ENCODE measurements at places on chromosomes 6 and 20.

- no peaks in the 10 kb centered on the region for H3K27me3 ChIP-seq
- DNase-seq = no peak
- H3K4me1 ChIP-seq = peaks cover 17% of the 10 kb centered on the region
- peak overlapping the region; percentile 61 for H3K27ac ChIP-seq
- H3K4me3 ChIP-seq = no peak overlapping the region
Observed at GRCh38 chr20:5862703-5863039, 87.7 kb downstream of the TRMT6 start.

DNA sequence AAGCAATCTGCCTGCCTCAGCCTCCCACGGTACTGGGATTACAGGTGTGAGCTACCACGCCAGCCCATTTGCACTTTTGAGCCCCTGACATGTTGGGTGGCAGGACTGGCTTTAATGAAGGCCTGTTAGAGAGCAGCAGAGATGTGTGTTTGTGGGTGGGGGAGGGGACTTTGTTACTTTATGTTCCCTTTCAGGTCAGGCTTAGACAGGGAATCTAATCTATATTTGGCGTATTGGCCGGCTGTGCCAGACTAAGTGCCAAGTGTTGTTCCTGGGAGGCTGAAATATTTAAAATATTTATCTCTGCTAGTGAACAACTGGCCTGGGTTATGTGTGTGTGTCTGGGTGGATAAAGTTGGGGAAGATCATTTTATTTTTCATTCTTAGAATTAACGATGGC is 6.1 kb downstream of the GMPR start:
- H3K27ac ChIP-seq = no peak overlapping the region
- H3K36me3 ChIP-seq = peaks cover 7% of the 10 kb centered on the region
- DNase-seq = no peak
- no peak overlapping the region for H3K4me3 ChIP-seq
- H3K4me1 ChIP-seq = peaks cover 3% of the 10 kb centered on the region

DNA sequence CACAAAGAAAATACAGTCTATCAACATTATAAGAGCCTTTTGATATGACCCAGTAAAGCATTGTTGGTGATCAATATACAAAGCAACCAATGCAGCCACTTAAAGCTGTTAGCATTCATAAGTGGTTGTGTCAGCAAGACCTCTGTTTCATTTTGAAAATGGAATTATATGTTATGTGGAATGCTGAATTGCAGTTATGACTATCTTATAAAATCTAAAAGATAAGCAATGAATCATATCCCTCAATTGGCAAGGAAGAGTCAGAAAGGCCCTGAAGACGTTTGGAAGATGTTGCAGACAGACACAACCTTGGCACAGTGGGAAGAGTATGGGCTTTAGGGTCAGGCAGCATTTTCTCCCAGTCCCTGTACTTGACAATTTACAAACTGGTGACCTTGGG is 93.8 kb upstream of the RNF217 start:
- H3K27ac ChIP-seq = no peak overlapping the region
- H3K4me3 ChIP-seq = no peak overlapping the region
- H3K4me1 ChIP-seq = peaks cover 2% of the 10 kb centered on the region
- no peaks in the 10 kb centered on the region for H3K36me3 ChIP-seq
- DNase-seq = no peak
- H3K27me3 ChIP-seq = peaks cover 12% of the 10 kb centered on the region

DNA sequence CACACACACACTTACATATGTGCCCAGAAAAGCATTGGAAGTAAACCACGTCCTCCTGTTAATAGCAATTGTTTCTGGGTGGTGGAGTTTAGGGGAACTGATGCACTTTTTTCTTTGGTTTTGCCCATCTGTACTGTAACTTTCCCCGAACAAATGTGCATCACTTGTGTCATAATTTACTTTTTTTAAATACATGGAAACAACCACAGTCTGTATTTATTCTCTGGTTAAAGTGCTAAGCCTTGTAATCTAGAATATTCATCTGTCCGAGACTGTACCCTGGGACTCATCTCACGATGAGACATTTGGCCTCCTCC is 61.5 kb upstream of the CD93 start:
- H3K4me1 ChIP-seq = peaks cover 33% of the 10 kb centered on the region
- peaks cover 4% of the 10 kb centered on the region for H3K36me3 ChIP-seq
- peaks cover 17% of the 10 kb centered on the region for H3K27me3 ChIP-seq

DNA sequence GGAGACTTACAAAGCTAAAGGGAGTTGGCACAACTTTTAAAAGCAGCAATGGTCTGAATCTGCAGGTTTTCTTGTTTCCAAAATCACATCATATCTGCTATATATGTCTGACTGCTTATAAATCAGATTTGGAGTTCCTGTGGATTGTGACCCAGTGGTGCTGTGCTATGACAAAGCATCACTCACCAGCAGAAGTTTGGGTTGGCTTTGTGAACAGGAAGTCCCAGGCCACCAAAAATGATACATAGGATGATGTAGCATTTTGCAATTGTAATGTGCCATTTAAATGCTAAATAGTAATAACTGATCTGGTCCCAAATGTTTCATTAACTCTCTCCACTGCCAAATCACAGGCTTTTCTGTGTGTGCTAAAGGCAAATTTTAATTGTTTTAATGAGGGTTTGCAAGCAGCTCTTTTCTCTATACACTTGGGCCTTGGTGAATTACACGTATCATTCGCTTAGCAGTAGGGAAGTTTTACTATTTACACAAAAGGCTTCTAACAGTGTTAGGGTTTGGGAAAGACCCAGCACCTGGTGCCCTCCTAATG is 60.8 kb downstream of the SYNDIG1 start:
- no peak overlapping the region for H3K4me3 ChIP-seq
- H3K27ac ChIP-seq = no peak overlapping the region
- no peaks in the 10 kb centered on the region for H3K36me3 ChIP-seq

DNA sequence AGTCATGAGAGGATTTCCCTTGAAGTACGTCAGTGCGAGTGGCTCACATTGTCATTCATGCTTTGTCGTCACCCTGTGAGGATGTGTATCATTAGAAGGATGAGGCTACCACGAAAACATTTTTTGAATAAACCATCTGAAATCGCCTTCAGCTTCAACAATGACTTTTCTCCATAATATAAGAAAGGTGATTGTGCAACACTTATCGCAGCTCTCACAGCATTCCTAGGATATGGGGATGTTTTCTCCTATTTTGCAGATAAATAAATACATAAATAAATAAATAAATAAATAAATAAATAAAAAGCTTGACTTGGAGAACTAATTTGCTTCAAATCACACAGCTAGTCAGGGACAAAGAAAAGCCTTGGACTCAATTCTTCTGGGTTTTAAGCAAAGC is 326.5 kb downstream of the FOXA2 start:
- H3K27me3 ChIP-seq = no peaks in the 10 kb centered on the region
- no peak overlapping the region for H3K4me3 ChIP-seq
- H3K4me1 ChIP-seq = no peaks in the 10 kb centered on the region
- no peak overlapping the region for H3K27ac ChIP-seq

- no peak overlapping the region for H3K27ac ChIP-seq
- no peak overlapping the region for H3K4me3 ChIP-seq
- no peaks in the 10 kb centered on the region for H3K36me3 ChIP-seq
Observed at GRCh38 chr6:113171882-113172281, 685.3 kb upstream of the MARCKS start.

DNA sequence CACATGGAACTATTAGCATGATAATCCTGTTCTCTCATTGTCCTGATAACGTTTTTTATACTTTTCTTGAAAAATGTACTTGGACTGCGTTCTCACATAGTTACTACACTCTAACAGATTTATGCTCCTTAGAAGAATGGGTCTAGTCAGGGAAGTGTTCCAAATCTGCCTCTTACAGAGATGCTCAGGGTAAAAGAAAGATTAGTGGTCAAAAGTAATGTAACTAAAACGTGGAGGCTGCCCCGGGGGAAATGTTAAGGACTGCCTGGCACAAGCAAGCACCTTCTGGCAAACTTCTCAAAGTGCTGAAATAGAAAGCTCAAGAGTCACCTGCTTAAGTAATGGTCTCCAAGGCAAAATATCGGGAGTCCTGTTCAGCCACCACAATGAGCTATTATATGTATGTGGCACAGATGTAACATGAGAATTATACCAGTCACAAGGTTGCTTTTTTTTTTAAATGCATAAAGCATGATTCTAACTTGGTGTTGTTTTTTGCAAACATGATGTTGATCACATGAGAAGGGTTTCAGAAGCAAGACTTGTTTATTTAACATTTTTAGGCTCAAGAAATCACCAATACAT is 244.5 kb upstream of the JARID2 start:
- H3K4me3 ChIP-seq = no peak overlapping the region
- no peak overlapping the region for H3K27ac ChIP-seq
- H3K4me1 ChIP-seq = no peaks in the 10 kb centered on the region
- H3K27me3 ChIP-seq = no peaks in the 10 kb centered on the region

DNA sequence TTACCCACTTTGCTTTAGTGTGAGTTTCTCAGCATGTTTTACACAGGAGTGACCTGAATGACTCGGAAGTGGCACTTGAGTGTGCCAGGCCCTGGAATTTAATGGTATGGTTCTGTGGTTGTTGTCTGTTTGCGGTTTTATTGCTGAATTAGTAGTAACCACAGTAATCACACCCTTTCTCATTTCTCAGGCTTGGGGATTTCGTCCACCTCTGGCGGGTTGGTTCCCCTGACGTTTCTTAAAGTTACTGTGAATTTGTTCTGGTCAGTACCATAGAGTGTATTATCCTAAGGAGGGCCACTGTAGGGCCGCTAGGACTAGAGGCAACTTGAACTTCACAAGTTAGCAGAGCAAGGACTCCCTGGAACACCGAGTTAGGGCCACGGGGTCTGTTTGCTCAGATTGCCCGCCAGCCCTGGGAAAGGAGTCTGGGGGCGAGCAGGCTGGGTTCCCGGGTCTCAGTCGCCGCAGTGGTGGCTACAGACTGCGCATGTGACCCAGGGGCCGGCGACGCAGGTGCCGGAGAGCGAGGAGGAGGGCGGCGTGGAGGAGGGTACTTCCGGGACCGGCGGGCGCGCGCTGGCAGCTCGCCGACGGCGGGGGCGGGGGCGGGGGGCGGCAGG is 546 bp upstream of the KLHL32 start:
- DNase-seq = no peak
- peaks cover 8% of the 10 kb centered on the region for H3K27me3 ChIP-seq
- H3K27ac ChIP-seq = peak overlapping the region; percentile 98
- peak overlapping the region; percentile 93 for H3K4me3 ChIP-seq
- peaks cover 6% of the 10 kb centered on the region for H3K36me3 ChIP-seq

- no peak overlapping the region for H3K27ac ChIP-seq
- H3K4me1 ChIP-seq = no peaks in the 10 kb centered on the region
- no peaks in the 10 kb centered on the region for H3K36me3 ChIP-seq
- H3K27me3 ChIP-seq = no peaks in the 10 kb centered on the region
Observed at GRCh38 chr6:93350774-93351173, 68.6 kb downstream of the EPHA7 start.

- no peak for DNase-seq
- no peaks in the 10 kb centered on the region for H3K27me3 ChIP-seq
- H3K27ac ChIP-seq = no peak overlapping the region
- H3K36me3 ChIP-seq = no peaks in the 10 kb centered on the region
Observed at GRCh38 chr6:34447910-34448309, 18.0 kb upstream of the PACSIN1 start.

GRCh38 chr6:150606647-150607328 is 7.1 kb downstream of the PLEKHG1 start:
- peaks cover 30% of the 10 kb centered on the region for H3K27me3 ChIP-seq
- peaks cover 3% of the 10 kb centered on the region for H3K36me3 ChIP-seq
- DNase-seq = no peak
- peaks cover 5% of the 10 kb centered on the region for H3K4me1 ChIP-seq
- no peak overlapping the region for H3K4me3 ChIP-seq
- H3K27ac ChIP-seq = no peak overlapping the region

GRCh38 chr6:21227486-21227885 is 366.1 kb upstream of the SOX4 start:
- DNase-seq = no peak
- peaks cover 6% of the 10 kb centered on the region for H3K36me3 ChIP-seq
- no peak overlapping the region for H3K27ac ChIP-seq
- H3K4me1 ChIP-seq = no peaks in the 10 kb centered on the region
- no peaks in the 10 kb centered on the region for H3K27me3 ChIP-seq

DNA sequence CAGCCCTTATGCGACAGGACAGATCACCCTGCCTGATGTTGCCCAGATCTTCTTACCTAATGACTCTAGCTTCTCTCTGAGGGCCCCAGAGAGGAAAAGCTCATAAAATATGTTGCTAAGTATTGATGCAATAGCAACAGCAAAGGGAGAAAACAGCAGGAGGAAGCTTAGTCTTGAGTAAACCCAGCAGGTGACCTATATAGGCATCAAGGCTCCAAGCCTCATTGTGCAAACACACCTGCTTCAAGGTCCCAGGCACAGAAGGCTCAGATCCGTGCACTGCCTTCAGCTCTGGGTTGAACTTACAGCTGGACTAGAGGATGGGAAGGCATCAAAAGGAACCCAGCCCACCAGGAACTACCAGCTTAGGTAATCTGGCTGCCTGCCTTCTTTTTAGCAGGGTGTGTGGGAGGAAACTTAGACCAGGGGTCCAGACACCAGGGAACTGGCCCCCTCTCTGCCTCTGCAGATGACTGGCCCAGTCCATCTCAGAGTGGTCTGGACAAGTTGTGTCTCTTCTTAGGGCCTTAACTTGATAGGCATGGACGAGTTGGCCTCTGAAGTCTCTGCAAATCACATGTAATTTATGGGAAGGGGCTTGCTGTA is 34.4 kb downstream of the TGM3 start:
- no peaks in the 10 kb centered on the region for H3K4me1 ChIP-seq
- no peak for DNase-seq
- peaks cover 57% of the 10 kb centered on the region for H3K27me3 ChIP-seq

DNA sequence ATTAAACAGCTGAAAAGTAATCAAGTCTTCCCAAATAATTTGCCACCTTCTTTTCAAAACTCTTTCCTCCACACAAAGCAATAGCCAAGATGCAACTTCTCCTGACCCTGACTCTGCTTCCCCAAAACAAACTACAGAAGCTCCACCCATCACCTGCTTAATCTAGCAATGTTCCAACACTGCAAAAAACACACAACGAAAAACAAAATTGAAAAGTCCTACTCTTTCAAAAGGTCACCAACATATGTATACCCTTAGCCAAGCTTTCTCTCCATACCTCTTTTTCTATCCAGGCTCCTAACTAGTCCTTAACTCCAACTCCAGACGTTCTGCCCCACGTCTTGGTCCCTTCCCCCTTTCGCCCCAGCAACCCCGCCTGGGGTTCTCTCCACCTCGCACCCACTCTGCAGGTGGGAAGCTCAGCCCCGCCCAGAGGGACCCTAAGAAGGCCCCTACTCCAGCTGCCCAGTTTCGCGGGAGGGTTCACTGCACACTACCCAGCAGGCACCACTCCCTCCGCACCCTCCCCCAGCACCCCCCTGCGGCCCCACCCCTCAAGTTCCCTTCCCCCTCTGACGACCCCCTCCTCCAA is 717 bp downstream of the CSNK2A1 start:
- H3K4me3 ChIP-seq = peak overlapping the region; percentile 98
- peaks cover 11% of the 10 kb centered on the region for H3K36me3 ChIP-seq
- no peak for DNase-seq
- peaks cover 44% of the 10 kb centered on the region for H3K4me1 ChIP-seq
- H3K27me3 ChIP-seq = peaks cover 7% of the 10 kb centered on the region

- no peaks in the 10 kb centered on the region for H3K36me3 ChIP-seq
- peak; percentile 64 for DNase-seq
- H3K27me3 ChIP-seq = no peaks in the 10 kb centered on the region
- H3K4me1 ChIP-seq = peaks cover 13% of the 10 kb centered on the region
Observed at GRCh38 chr20:327186-328026, 2.1 kb downstream of the SOX12 start.

- no peak for DNase-seq
- no peak overlapping the region for H3K4me3 ChIP-seq
- peaks cover 18% of the 10 kb centered on the region for H3K4me1 ChIP-seq
- H3K36me3 ChIP-seq = peaks cover 3% of the 10 kb centered on the region
- H3K27me3 ChIP-seq = peaks cover 40% of the 10 kb centered on the region
- H3K27ac ChIP-seq = no peak overlapping the region
Observed at GRCh38 chr20:3669710-3670367, 6.6 kb upstream of the GFRA4 start.

GRCh38 chr6:79427721-79428120 is 109.5 kb downstream of the LCA5 start:
- no peak for DNase-seq
- H3K4me3 ChIP-seq = no peak overlapping the region
- H3K36me3 ChIP-seq = no peaks in the 10 kb centered on the region
- no peak overlapping the region for H3K27ac ChIP-seq

All from T-helper 17 cell (primary cell).